NCI-H2171 treated with DMSO at 0.1 percent for 48 hours (cell line): ENCODE measurements at places on chromosomes 2 and 18.

DNA sequence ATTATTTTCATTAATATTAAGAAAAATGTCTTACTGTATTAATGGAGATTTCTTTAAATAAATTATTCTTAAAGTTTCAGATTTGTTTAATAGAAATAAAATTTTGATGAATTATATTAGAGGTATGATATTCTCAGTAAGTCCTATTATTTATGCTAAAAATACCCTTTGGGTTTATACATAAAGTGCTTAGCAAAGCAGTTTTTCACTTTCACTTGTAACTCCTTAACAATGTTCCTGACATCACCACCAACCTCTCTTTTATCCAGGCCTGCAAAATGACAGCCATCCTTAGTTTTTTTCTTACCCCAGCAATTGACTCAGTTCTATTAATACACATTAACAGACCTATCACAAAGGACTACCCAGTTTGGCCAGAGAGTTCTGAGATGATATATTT, 170.4 kb downstream of the CD226 start:
- DNase-seq = no peak

DNA sequence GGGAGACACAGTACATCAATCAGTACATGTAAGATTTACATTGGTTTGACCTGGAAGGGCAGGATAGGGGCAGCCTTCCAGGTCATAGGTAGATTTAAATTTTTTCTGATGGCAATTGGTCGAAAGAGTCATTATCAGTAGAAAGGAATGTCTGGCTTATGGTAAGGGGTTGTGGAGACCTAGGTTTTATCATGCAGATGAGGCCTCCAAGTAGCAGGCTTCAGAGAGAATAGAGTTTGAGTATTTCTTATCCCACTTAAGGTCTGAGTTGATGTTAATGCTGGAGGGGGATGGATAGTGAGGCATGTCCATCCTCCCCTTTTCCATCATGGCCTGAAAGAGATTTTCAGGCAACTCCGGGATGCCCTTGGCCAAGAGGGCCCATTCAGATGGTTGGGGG, 60.7 kb downstream of the SPTBN1 start:
- DNase-seq = no peak

DNA sequence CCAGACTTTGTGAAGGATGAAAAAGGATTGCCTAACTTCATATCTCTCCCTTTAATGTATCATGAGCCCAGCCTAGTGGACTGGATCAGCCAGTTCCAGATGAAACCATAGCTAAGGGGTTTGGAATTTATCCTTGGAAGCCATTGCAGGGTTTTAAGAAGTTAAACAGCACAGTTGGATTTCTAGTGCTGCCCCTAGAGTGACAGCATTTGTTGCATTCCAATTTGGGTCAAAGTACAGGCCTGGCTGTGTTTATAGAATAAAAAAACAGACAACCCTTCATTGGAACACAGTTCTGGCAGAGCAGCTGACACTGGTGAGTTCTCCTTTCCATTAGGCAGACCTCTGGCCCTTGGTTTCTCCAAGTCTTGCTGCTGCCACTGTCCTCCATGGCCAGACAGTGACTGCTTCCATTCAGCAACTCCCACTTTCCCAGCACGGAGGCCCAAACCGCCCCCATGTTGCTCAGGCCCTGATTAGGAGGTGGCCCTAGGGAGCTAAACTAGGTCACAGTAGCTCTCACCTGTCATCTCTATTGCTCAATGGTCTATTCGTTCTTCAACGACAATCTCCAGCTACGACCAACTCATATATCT, 8.0 kb downstream of the GPR39 start:
- no peak for DNase-seq

DNA sequence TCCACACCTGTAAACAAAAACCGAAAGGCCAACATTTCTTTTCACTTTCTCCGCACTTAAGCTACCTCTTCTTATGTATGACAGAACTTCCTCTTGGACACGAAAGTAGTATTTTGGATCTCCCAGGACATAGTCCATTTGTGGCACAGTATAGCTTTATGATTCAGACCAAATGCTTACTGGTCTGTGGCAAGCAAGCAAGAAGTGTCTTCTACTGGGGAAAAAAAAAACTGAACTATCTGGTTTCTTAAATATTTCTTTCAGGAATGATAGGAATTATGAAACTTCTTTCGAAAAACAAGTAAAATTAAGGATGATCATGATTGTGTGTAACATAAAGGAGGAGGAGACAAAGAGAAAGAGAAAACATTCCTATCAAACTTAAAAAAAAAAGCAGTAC, 33.6 kb downstream of the SRBD1 start:
- no peak for DNase-seq

DNA sequence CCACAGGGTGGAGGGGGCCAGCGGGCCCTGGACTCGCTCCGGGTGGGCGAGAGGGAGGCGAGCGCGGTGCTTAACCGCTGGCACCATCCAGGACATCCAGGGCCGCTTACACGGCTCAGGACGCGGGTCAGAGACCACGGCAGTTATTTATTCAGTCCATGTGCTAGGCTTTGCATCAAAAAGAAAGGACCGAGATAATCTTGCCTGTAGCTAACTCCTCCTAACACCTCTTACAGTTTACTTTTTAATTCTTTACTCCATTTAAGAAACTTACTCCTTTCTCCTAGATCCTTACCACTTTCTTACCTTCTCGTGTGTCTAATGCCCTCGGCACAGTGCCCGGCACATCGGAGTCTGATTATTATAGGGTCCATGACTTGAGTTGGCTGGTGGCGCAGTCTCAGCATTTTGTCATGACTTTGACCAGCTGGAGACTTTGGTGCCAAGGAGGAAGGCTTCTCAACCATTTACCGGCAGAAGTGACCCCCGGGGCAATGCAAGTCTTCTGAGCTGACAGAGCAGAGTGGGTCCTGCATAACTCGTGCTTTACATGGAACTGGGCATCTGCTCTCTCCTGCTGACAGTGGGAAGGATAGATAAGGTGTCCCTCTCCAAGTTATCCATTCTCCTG, 503 bp downstream of the ANXA4 start:
- no peak for DNase-seq

DNA sequence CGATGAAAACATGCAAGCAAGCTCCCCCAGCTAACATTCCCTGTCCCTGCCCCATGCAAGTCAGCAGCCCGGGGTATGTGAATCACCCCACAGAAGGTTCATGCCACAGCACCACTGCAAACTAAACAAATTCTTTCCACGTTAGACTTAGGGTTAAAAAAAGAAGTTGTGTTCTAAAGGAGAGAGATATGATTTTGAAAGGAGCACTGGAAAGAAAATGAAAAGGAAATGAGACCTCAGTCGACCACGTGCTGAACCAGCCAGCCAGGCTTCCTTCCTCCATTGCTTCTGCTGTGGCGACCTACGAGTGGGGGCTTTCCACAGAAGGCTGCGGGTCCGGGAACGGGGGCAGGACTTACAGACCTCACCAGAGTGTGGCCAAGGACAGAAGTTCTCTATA, 52.0 kb downstream of the ARL4C start:
- DNase-seq = no peak

GRCh38 chr2:170022692-170023091, 155.3 kb upstream of the MYO3B start:
- peak; percentile 99 for DNase-seq

DNA sequence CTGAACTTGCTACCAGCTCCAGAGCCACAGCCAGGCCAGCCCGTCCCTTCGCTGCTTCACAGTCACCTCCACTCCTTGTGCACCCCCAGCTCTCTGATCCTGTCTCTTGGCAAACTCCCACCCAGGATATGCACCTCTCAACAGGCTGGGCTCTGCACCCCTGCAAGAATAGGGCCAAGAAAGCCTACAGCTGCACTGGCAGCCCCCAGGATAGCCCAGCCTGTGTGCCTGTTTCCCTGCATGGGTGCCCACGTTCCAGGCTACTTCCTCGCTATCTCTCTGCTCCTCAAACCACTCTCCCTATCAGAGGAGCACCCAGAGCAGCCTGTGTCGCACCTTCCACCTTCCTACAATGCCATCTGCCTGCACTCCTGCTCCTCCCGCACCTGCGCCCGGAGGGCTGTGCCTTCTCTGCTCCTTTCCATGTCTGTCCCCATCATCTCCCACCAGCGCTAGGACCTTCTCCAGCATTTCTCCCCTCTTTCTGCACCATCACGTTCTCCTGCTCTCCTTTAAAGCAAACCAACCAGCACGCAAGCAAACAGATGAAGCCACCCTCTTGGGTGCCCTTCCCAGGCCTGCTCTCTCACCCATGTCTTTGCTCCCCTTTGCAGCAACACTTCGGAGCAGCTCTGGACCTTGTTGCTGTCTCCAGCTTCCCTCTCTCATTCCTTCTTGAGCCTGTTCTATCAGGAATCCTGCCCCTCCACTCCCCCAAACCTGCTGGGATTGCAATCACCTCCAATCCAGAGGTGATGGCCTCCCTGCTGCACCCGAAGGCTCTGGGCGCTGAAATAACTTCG, 313.2 kb upstream of the HS6ST1 start:
- DNase-seq = no peak

GRCh38 chr2:70926042-70926441, 9.7 kb upstream of the ATP6V1B1 start:
- DNase-seq = no peak

DNA sequence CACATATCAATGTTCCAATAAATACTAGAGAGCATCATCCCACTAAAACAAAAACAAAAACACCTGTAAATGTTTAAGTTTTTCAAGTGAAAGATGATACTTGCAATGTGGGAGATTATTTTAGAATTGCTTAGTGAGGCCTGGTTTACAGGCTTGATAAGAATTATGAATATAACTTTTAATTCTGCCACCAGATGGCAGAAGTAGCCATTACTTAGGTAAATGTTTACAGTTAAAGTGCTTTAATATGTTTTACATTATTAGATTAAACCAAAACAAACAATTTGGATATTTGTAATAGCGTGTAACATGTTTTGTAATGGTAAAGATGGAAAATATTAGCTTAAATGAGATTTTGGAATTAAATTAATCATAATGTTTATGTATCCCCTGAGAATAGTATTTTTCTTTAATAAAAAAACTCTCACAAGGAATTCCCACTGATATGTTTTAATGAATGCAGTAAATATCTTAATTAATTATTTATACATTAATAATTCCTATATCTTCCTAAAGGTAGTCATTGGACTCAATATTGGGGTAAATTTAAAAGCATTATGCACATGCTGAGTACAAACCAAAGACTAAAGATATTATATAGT, 522.0 kb downstream of the SPAG16 start:
- peak; percentile 36 for DNase-seq

GRCh38 chr18:30787410-30787809, 255.1 kb downstream of the DSC3 start:
- DNase-seq = no peak

- no peak for DNase-seq
These were observed 1.7 kb downstream of the CYB5A start for GRCh38 chr18:74290021-74290420.

GRCh38 chr2:66987733-66988132, 409.4 kb upstream of the ETAA1 start:
- DNase-seq = peak; percentile 50

DNA sequence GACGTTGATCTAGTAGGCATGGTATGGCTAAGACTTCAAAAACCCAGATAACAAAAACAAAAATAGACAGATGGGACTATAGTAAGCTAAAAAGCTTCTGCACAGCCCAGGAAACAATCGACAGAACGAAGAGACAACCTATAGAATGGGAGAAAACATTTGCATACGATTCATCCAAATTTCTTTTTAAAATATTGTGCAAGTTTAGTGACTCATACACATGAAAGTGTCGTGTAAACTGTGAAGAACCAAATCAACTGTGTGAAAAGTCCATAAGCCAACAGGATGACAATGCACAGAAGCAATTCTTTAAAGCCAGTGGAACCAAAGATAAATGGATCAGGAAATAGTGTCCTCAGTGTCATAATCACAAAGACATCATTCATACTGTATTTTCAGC, 671.1 kb downstream of the RNF144A start:
- no peak for DNase-seq

- DNase-seq = peak; percentile 35
These were observed 10.2 kb downstream of the RAB10 start for GRCh38 chr2:26043862-26044696.

- DNase-seq = peak; percentile 44
These were observed 7.2 kb downstream of the BOLL start for GRCh38 chr2:197777823-197778407.

DNA sequence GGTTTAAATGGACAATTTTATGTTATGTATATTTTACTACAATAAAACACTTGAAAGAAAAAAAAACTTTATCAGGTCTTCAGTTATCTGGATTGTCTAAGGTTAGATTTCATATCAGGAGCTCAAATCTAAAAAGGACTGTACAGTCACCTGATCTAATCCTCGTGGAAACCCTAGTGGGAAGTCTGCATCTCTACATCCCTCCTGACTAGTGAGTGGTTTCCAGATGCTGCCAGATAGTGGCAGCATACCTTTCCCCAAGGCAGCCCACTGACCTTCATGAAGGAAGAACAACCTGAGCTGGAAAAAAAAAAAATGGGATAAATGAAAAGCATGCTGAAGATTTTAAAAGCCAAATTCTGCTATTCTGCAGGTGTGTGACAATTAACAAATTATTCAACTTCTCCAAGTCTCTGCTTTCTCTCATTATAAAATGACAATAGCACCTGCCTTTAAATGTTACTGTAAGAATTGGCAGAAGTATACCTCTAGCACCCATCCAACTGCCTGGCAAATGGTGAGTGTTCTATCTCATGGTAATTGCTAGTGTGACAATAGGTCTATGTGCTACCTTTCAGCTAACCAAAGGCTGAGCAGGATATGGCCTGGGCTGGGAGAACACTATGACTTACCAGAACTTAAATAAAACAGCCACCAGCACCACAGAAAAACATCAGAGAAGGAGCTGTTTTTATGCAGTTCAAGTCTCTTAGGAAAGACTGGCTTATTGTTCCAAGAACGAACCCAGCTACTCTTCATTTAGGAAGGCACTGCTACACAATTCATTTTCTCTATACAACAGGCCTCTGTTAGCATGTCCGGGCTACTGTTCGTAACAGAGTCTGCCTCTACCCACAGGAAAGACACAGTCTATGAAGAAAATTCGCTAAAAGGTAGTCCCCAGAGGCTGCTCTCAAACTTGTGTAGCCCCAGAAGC, 8.6 kb downstream of the CLASP1 start:
- DNase-seq = no peak

DNA sequence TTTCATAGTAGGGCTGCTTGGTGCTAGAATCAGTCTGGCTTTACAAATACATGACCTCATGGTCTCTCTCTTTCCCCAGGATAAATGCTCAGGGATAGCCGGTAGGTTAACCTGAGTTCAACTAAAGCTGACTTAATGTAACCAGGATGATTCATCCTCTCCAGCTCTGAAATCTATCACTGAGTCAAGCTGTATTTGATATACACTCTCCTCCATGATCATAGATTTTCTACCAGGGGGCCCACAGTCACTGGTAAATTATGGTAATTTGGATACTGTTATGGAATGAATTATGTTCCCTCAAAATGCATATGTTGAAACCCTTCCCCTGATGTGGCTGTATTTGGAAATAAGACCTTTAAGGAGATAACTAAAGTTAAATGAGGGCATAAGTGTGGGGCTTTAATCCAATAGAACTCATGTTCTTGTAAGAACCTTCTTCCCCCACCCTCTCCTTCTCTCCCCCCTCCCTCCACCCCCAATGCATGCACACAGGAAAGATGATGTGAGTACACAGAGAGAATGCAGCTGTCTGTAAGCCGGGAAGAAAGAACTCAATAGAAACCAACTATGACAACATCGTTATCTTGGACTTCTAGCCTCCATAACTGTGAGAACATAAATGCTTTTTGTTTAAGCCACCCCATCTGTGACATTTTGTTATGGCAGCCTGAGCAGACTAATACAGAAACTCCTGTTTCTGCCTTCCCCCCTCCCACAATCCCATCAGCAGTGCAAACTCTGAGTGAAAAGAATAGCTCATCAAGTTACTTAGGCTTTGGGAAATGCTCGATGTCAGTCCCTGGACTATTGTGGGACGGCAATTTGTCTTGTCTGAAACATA, 134.9 kb upstream of the KYNU start:
- DNase-seq = no peak

GRCh38 chr2:148565272-148565894, 79.2 kb upstream of the EPC2 start:
- peak; percentile 15 for DNase-seq
